ENCODE measurements at places on chromosomes 4 and X.

- no peak for DNase-seq
These were observed 26.3 kb downstream of the MGARP start for GRCh38 chr4:139253713-139254112.

DNA sequence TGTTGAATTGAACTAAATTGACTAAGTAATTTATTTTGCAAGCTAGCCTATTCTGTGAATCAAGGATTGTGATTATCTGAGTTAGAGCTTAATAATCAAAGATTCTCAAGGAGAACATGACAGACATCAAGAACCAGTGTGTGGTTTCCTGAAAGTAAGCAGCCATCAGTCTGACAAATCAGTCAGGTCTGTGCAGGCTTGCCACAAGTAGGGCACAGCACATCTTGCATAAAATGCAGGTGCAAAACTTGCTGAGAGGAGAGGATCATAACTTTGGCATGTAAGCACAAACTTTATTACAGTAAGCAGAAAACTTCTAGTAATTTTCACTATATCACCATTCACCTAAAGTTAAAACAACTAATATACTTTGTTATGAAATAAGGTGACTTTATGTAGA, 22.5 kb downstream of the FAM241A start:
- DNase-seq: no peak

DNA sequence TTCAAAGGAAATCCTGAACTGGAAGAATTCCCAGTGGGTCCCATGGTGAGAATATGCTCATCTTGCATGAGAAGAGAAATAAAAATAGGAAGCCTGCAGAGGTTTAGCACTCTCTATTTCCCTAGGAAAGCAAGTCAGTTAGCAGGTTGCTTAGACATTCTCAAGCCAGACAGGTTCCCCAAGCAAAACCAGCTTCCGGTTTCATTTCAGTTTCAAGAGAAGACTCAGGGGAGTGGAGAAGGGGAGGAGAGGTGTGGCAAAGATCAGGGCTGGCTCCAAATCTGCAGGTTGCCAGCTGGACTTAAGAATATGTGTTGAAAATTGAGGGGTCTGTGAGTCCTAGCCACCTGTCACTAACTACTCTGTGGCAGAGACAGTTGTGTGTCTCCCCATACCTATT, 107.5 kb downstream of the CLNK start:
- no peak for DNase-seq

DNA sequence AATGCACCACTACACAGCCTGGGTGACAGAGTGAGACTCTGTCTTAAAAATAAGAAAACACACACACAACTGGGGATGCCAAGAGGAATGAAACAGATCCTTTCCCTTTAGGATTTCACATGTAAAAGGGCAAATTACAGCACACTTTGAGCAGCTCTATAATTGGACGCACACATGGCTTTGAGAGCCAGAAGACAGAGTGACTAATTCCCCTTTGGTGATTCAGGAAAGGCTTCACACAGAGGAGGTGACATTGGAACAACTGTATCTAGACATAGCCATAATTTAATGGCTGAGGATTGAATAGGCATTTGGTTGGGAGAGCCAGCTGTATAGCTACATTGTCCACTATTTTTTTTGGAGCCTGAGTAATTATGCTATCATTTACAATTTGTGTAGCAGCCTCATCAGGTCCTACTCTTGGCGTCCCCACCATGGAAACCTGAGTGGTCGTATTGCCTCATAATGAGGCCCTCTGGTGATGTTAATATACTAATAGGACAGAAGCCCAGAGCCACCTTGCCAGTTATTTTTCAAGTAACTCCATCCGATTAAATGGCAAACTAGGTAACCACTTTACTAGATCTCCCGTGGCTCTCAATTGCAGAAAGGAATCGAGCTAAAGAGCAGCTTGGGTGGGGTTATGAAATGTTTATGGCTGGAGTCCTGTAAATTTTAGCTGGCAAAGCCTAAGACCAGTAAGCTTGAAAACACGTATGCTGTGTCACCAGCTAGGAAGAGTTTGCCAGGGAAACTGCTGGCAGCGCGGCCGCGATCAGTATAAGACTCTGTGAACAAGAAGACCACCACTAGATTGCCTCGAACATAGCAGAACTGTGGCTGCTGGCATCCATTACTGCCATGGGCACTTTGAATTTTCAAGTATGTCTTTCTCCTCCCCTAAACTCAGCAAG, 8.5 kb upstream of the PPEF1 start:
- no peak for DNase-seq

DNA sequence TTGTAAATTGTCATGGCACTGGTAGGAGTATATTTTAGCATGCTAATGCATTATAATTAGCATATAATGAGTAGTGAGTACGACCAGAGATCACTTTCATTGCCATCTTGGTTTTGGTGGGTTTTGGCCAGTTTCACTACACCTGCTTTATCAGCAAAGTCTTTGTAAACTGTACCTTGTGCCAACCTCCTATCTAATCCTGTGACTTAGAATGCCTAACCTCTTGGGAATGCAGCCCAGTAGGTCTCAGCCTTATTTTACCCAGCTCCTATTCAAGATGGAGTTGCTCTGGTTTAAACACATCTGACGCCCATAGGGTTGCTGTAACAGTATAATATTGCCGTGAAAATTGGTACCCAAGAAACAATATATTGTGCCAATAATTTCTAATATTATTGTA, 159.4 kb downstream of the MAGEB5 start:
- no peak for DNase-seq

Data from stimulated activated CD8-positive, alpha-beta memory T cell treated with anti-CD3 and anti-CD28 coated beads, Interleukin-2, amount 100 ng/mL, for 48 hours (primary cell).